ENCODE measurements at places on chromosomes 16 and 17.
A peak's percentile ranks its signal among the peaks of the same experiment; 100 is the strongest.

DNA sequence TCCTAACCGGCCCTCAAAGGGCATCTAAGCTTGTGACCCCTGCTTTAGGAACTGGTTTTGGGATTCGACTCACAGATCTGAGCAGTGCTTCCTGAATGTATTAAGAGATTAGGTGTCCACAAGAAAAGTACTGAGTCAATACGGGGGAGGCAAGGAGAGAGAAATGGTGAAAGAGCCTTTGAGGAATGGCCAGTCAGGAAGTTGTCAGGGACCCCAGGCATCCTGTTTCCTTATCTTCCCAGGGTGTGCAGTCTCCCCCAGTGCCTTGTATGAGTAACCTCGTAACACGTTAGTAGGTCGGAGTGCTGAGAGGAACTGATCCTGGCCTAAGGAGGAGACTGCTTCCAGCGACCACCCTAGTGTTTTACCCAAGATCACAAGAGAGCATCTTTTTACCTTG, 16.4 kb upstream of the TMED6 start:
- no peak for DNase-seq

DNA sequence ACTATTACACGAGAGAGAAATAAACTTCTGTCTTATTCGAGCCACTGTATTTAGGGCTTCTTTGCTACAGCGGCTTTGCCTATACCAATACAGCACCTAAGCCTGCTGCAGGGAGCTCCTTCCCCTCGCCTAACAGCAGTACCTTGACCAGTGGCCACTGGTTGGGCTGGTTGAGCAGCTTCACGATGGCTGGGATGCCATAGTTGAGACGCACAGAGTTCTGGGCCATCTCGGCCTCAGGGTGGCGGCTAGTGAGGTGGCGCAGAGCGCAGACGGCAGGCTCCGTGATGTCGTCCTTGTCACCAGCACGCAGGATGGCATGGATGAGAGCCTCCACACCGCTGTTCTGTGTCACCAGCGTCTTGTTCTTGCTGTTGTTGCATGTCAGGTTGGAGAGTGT, 23.7 kb downstream of the JUP start:
- DNase-seq: no peak

DNA sequence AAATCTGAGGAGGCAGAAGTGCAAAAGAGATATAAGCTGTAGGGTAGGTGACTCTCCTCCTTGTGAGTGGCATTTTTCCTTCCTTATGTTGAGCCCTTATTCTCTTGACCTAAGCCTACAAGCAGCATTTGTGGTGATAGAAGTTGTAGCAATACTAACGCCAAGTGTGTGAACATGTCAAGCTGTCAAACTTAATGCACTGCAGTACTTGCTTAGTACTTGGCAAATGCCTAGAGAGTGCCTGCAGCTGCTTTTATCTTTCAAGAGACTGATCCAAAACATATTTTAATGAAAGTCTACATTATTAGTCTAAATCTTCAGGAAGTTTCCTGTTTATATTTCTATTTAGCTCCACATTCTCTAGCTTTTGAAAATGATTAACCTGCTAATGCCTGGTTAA, 83.2 kb downstream of the CNTNAP4 start:
- DNase-seq: peak; percentile 23

DNA sequence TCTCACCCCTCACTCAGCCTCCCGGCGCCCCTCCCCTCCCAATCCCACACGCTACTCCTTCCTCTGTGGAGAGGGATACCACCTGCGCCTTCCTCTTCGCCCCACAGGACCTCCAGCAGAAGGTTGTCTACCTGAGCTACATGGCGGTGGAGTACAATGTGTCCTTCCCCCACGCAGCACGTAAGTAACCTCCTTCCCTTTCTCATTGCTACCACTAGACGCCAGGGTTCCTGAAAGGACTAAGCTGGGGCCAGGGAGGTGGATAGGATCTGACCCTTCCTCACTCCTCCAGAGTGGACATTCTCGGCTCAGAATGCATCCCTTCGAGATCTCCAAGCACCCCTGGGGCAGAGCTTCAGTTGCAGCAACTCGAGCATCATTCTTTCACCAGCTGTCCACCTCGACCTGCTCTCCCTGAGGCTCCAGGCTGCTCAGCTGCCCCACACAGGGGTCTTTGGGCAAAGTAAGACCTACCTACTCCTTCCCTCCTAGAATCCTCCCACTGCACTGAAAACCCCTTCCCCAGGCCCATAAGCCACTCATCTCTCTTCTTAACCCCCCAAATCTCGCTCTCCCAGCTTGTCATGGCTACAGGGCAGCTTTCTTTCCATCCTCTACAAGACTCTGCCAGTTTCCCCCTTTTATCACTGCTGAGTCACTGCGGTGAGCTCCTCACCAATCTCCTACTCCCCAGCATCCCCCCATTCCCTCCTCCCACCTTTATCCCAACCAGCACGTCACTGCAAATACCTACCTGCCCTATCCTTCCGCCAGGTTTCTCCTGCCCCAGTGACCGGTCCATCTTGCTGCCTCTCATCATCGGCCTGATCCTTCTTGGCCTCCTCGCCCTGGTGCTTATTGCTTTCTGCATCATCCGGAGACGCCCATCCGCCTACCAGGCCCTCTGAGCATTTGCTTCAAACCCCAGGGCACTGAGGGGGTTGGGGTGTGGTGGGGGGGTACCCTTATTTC, 1.5 kb downstream of the CD68 start:
- no peak for DNase-seq

DNA sequence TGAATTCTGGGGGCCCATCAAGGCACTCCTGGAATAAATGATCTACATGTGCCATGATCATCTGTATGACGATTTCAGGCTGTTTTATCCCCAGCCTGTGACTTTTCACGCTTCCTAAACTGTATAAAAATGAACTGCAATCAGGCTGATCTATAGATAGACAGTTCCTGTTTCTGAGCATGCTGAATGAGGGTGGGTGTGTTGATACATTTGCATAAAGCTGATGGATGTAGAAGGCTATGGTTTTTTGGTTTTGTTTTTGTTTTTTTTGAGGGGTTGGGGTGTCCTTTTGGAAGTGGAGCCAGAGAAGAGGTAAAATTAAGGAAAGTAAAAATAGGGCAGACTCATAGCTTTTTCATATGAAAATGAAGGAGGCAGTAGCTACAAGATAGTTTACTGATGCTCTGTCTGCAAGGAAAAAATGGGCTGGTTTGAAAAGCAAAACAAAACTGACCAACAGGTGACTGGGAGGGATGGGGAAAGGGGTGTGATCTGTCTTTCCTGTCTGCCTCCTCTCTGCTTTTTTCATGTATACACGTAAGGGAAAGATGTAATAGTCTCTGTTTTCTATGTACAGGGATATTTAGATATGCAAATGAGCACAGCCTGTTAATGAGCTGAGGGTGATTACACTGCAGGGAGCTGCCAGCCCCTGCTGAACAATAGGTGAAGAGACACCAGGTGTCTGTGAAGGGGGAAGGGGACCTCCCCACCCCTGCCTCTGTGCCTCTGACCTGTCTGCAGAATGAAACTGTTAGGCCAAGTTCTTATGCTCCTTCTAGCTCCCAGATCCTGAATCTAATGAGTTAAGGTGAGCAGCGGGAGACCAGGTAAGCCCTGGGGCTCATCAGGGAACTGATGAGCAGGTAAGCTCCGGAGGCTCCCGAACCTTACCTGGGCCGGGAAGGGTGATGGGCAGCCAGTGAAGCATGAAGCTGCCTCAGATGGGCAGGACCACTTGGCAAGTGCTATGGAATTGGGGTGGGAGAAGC, 46.6 kb upstream of the LYRM9 start:
- DNase-seq: no peak

- no peak for DNase-seq
Observed at GRCh38 chr17:67482764-67483163, 105.7 kb downstream of the PITPNC1 start.
